ENCODE measurements at places on chromosomes 5 and 9. TPM values are rescaled to one million over a fixed set of nuclear protein-coding genes. Genes with fewer than 3 reads are reported as not detected.

The CTXN3 gene
- total RNA-seq, result not detected

DNA sequence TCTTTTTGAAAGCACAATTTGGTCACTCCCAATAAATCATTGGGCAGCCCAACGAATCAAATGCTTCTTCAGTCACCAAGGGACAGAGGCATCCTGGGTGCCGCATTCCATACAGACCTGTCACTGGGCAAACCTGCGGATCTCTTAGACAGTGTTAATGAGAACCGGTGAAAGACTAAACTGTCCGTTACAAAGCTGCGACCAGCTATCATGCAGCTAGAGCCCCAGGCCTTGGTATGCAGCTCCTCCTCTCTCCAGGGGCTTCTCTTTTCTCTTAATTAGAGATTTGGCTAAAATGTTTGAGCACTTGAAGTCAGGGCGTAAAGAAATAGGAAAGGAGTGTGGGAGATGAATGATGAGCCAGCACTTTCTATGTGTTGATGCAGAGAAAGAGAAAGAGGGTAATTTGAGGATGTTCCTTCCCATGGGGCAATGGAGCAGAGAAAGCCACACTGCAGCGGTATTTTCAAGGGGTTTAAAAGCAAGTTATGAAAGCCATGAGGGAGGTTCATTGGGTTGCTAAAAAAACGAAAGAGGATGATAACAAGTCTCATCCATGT, 175.3 kb downstream of the RFK start:
- DNase-seq, result no peak

DNA sequence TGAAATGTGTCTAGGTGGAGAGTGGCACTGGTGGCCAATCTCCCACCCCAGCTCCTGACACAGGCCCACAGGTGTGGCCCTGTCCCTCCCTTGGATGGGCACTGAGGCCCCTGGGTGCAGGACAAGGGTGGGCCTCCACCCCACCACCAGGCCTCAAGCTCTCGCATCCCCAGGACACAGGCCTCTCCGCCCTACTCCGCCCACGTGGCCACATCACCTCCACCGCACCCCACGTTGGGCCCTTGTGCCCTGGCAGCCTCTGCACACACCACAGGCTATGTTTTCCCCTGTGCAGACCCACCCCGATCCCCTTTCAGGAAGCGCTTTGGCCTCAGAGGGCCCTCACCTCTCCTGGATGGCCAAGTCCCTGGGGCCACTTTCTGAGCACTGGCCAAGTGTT, 54.7 kb downstream of the SECISBP2 start:
- DNase-seq, result no peak

- no peak for DNase-seq
Measured at GRCh38 chr5:14914623-14915260, 43.2 kb upstream of the ANKH start.

GRCh38 chr9:38696999-38697398, 22.9 kb downstream of the FAM240B start:
- DNase-seq, result no peak

The SYK gene
- 55.9 TPM for total RNA-seq

- DNase-seq, result no peak
Measured at GRCh38 chr9:137452761-137453642, 6.1 kb downstream of the NSMF start.

The PRPF4 gene
- total RNA-seq, result 22.8 TPM

DNA sequence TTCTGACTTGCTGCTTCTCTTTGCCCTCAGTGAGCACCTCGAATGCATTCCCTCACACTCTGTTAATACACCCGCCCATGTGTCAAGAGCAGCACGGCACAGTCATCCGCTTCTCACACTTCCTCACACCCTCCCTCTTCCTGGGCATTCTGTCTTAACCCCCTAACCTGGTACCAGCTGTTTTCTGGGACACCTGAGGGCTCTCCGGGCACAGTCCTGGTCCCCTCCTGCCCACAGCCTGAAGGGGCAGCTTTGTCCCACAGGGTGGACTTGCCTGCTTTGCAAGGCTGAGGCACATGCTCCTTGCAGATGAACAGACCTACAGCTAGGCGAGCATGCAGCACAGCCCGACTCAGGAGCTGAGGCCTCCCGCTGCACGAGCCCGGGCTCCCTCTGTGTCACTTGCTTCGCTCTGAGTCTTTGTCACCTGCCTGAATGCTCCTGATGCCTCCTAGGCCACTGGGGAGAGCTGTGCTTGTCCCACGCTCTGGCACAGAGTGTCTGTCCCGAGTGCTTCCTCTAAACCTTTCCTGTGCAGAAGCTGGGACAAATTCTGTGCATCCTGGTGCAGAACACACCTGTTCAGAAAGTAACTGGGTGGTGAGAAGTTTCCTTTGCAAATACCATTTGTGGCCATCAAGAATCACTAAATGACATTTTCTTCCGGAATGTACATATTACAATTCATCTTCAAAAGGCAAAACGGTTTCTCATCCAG, 47.8 kb downstream of the AHRR start:
- DNase-seq, result no peak

- DNase-seq, result no peak
Measured at GRCh38 chr9:86349271-86349670, 4.9 kb downstream of the TUT7 start.

DNA sequence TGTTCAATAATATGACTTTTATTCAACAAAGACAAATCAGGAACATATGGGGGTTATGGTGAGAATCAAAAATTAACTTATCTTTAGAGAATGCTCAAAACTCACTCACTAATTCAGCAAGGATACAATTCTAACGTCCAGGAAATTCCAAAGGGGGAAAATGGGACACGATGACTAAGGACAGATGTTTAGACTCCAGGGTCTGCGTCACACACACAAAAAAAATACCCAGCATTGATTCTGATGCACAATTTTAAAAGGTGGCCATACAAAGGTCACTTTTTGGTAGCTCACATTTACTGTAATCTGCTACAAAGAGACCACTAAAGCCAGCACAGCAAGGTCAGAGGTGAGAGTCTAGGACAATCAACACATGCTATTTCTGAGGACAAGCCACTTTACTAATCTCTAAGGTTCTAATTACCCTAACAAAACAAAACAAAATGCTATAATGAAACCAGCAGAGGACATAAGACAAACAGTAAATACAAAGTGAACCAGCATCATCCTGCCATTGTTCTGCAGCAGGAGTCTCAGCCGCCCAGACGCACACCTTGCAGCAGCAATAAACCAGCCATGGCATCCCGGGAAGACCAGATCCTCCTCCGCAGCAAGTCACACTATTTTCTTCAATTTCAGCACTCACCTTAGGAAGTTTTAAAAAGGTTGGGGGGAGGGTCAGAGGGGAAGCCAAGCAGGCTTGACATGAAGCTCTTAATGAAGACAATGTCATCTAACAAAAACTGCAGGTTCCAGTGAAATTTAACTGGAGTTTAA, 57.8 kb downstream of the TTC39B start:
- no peak for DNase-seq

The FUT7 gene
- 0.99 TPM for total RNA-seq

DNA sequence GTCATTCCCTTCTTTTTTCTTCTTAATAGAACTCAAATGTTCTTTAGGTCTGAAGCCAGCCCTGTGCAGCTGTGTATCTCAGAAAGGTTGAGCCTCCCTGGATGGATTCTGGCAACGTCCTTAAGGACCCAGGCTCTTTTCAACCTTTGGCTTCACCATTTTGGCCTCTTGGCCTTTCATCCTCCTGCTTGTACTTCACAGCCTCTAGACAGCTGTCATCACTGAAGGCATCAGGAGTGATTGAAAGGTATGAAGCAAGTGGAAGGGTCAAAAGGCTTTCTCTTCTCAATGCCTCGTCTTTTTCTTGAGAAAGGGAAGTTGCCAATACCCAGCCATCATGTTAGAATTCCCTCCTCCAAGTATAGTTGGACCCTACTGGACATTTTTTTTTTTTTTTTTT, 81.2 kb upstream of the RANBP3L start:
- no peak for DNase-seq

GRCh38 chr9:93059715-93060578, 1.4 kb downstream of the SUSD3 start:
- no peak for DNase-seq

The MYOT gene
- total RNA-seq, result 0.33 TPM

The PCA3 gene
- total RNA-seq, result 0.09 TPM
